Astrocyte of the spinal cord (primary cell): ENCODE measurements at places on chromosomes 13 and 19.

- peak; percentile 86 for DNase-seq
Measured at GRCh38 chr19:11268783-11269267, 6.5 kb upstream of the DOCK6 start.

GRCh38 chr13:81199956-81200355 is 859.0 kb upstream of the SPRY2 start:
- DNase-seq = no peak

DNA sequence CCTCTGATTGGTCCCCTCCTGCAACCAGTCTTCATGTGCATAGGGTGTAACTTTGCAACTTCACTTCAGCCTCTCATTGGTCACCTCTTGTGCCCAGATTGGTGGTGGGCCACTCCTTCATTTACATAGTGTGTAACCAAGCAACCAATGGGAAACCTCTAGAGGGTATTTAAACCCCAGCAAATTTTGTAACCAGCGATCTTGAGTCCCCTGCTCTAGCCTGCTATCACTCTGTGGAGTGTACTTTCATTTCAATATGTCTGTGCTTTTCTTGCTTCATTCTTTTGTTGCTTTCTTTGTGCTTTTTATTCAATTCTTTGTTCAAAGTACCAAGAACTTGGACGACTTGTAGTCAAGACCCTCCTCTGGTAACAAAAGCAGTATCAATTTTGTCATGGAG is 1336.9 kb upstream of the SPRY2 start:
- DNase-seq = no peak

- no peak for DNase-seq
Measured at GRCh38 chr19:48708471-48708870, 11.1 kb downstream of the MAMSTR start.
